Stimulated activated CD8-positive, alpha-beta memory T cell treated with anti-CD3 and anti-CD28 coated beads, Interleukin-7, amount 100 ng/mL, for 1 hour (primary cell): ENCODE measurements at places on chromosomes 11 and 22.

GRCh38 chr11:63951779-63952536, 13.2 kb downstream of the NAA40 start:
- no peak for DNase-seq

- no peak for DNase-seq
Measured at GRCh38 chr11:15638386-15638787, 523.7 kb downstream of the INSC start.

DNA sequence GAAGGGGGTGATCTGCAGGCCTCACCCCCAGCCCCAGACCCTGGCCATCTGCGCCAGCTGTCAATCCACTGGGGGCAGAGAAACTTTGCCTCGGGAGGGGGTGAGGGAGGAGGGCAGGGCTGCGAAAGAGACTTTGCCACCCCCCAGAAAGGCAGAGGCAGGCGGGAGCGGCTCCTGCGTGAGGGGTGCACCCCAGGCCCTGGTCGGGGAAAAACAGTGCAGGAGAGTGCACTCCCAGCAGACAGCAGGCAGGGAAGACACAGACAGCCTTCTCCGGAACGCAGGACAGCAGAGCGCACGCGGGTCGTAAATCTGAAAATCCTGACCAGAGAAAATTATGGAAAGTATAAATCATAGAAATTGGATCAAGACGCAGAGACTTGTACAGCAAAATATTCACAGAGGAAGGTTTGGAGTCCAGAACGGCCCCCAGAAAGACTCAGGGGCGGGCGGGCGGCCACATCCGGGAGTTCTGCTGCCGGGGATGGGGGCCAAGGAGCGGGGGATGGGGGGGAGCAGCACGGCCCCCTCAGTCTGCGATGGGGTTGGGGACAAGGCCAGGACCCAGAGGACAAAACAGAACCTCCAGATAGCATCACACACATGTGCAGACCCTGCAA, 8.0 kb upstream of the MRPL23 start:
- no peak for DNase-seq

- DNase-seq, result no peak
Measured at GRCh38 chr11:67732045-67732787, 57.8 kb upstream of the ALDH3B2 start.

- DNase-seq, result no peak
Measured at GRCh38 chr11:3959903-3960265, 104.4 kb downstream of the STIM1 start.

- DNase-seq, result no peak
Measured at GRCh38 chr22:31090217-31091085, 9.3 kb downstream of the SMTN start.

- DNase-seq, result no peak
Measured at GRCh38 chr11:68221406-68221805, 8.3 kb upstream of the KMT5B start.

DNA sequence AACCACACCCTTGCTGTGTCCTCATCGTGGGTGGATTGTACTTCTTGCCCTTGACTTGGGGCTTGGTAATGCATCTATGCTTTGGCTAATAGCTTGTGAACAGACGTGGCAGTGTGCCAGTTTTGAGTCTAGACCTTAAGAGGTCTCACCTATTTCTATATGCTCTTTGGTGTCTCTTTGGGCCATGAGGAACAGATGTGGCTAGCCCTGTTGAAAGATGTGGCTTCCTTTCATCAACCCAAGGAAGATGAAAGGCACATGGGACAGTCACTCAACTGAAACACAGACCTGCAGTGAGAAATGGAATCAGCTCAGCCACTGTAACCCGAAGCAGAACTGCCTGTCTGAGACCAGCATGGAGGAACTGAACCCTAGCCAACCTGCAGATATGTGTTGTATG, 7.9 kb upstream of the NELL1 start:
- DNase-seq, result no peak

GRCh38 chr22:48065892-48066291, 1303.4 kb downstream of the TBC1D22A start:
- DNase-seq, result no peak

GRCh38 chr11:34916015-34916842, at the start of the genes APIP and PDHX:
APIP (minus strand) TSS chr11:34916379; CDS start chr11:34916284, 95 bp downstream.
PDHX (plus strand) TSS chr11:34916618; CDS start chr11:34916656, 38 bp downstream.
- DNase-seq, result peak; percentile 90

DNA sequence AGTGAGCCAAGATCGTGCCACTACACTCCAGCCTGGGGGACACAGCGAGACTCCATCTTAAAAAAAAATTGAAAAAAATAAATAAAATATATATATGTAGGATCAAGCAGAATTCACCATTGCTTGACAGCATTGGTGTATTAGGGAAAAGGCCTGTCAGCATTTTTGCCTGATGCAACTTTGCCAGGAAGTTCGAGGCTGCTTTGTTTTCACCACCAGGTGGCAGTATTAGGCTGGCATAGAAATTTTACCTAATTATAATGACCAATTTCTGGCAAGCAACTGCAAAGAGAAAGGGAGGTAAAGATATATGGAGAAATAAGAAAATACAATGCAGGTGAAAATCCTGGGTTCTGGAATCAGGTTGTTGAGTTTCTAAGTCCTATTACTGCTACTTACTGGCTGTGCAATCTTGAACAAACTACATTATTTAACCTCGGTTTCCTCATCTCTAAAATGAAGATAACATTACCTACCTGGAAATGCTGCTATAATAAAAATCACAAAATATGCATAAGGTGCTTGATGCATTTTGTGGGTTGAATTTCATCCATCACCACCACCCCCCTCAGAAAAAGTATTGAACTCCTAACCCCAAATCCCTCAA, 24.7 kb downstream of the LAYN start:
- no peak for DNase-seq

DNA sequence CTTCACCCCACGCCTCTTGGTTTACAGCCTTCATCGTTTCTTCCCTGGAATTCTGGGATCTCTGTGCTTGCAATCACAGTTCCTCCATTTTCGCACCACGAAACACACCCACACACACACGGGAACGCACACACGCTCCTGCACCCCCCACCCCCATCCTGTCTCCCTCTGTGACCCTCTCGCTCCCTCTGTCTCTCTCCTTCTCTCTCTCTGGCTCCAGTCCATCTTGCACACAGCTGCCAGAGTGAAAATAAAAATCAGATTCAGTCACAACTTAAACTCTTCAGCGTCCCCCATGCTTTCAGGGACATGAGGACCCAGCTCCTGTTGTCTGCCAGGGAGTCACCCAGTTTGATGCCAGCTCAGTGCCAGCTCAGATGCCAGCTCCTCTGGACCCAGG, 3.0 kb downstream of the GAL start:
- DNase-seq, result no peak

DNA sequence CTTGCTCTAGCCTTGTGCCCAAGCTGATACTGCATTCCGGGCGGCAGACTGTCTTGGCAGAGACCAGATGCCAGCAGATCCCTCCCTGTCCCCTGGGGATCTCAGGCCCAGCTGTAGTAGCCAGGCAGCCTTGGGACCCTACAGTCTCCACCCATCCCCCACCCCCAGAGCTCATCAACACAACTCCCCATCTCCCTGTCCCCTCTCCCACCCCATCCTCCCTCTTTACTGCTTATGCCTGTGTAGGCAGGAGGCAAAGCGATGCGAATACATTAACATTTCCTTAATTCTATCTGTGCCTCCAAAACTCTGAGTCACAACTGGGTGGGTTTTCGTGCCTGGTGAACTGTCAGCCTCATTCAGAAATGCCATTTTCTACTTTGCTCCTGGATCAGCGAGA, 547.6 kb downstream of the BUD13 start:
- DNase-seq, result no peak

- DNase-seq, result no peak
Measured at GRCh38 chr11:129740125-129740719, 75.4 kb upstream of the TMEM45B start.

DNA sequence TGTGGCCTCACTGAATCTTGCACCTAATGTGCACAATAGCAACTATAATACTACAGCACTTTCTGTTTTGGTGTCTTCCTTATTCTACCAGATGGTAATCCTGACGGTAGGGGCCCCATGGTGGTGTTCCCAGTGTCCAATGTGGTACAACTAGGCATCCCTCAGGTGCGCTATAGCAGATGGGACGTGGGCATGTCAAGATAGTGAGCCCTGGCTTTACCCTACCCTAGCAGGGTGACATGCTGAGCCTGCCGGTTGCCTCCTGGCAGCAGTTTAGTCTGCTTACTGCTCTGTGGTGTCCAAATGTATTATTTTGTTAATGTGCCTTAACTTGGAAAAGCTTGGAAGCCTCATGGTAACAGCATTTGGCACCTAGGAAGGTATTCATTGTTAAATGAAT, 19.2 kb downstream of the ACO2 start:
- DNase-seq, result no peak

DNA sequence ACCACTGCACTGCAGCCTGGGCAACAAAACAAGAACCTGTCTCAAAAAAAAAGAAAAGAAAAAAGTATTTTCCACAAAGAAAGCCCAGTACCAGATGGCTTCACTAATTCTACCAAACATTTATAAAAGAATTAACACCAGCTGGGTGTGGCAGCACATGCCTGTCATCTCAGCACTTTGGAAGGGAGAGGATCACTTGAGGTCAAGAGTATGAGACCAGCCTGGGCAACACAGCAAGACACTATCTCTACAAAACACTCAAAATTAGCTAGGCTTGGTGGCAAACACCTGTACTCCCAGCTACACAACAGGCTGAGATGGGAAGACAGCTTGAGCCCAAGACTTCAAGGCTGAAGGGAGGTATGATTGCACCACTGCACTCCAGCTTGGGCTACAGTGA, 20.1 kb downstream of the RSF1 start:
- DNase-seq, result no peak

GRCh38 chr11:76030286-76030685, 176.0 kb downstream of the WNT11 start:
- DNase-seq, result no peak

GRCh38 chr11:57313071-57313787, 11.5 kb downstream of the TNKS1BP1 start:
- DNase-seq, result no peak

DNA sequence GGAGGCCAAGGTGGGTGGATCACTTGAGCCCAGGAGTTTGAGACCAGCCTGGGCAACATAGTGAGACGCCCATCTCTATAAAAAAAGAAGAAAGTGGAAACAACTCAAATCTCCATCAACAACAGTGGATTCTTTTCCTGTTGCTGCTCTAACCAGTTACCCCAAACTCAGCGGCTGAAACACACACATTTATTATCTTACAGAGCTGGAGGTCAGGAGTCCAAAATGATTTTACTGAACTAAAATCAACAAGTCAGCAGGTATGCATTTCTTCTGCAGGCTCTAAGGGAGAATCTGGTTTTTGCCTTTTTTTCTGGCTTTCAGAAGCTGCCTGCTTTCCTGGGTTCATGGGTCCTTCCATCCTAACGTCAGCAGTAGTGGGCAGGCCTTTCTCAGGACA, 11.7 kb upstream of the GCAT start:
- DNase-seq, result no peak

DNA sequence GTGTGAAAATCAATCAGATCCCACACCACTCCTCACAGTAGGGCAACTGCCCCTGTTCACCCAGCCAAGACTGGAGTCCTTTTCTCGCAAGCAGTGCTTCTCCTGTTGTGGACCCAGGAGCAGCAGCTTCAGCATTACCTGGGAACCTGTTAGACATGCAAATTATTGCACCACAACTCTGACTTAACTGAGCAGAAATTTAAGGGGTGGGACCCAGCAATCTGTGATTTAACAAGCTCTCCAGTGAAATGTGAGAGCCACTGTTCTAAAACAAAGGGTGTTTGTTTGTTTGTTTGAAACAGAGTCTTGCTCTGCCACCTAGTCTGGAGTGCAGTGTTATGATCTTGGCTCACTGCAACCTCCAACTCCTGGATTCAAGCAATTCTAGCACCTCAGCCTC, 591.4 kb downstream of the SOX6 start:
- DNase-seq, result no peak

DNA sequence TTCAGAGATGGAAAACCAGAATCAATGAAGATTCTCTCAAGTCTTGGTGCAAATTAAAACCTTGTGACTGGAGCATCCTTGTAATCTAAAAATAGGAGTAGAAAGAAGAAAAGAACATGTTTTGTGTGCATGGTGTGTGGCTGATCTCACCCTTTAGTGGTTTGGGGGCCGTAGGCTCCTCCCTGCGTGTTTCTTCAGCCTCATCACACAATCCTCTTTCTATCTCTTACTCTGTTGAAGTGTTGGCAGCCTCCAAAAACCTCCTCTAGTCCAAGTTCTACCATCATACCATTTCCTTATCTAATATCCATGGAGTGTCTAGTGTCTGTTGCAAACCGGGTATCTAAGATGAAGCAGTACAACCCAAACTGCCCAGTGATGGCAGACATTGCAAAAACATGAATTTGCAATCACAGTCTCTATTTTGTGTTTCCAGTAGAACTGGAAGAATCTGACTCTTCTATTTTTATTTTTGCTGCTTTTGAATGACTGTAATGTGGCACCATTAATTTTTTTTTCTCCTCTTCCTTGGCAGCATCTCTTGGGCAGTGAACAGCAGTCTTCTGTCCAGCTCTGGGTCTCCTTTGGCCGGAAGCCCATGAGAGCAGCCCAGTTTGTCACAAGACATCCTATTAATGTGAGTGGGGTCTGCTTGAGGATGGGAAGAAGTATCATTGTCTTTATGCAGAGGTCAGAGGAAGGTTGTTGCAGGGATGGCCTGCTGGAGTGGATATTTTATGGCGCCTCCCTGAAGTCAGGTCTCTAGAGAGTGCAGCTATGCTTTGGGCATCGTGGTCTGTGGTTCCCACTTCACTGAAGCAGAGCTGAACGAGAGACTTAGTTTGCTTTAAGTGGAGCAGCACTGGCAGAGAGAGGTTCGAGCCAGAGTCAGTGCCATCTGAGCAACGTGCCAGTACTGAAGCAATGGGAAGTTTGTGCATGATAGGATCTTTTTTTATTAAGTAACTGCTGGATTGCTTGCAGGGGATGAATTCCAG, 60.0 kb upstream of the SORL1-AS1 start:
- DNase-seq, result no peak

DNA sequence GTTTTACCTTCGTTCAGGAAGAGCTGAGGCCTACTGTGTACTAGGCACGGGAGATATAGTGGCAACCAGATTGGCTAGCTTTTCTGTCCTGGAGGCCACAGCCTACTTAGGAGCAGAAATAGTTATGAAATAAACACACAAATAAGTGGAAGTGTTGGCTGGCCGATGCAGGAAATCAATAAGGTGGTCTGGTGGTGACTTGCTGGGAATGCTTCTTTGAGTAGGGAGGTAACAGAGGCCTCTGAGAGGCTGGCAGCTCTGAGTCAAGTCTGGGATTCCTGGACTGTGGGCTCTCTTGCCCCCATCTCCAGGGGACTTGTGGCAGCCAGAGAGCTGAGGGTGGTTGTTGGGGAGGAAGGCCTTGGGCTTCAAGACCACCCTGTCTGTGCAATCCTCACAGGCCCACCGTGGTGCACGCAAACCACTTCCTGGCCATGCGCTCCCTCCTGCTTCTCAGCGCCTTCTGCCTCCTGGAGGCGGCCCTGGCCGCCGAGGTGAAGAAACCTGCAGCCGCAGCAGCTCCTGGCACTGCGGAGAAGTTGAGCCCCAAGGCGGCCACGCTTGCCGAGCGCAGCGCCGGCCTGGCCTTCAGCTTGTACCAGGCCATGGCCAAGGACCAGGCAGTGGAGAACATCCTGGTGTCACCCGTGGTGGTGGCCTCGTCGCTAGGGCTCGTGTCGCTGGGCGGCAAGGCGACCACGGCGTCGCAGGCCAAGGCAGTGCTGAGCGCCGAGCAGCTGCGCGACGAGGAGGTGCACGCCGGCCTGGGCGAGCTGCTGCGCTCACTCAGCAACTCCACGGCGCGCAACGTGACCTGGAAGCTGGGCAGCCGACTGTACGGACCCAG, 4.1 kb downstream of the SERPINH1 start:
- no peak for DNase-seq

GRCh38 chr11:29780756-29781155, 236.1 kb downstream of the KCNA4 start:
- DNase-seq, result no peak

GRCh38 chr22:18906896-18907295, 776 bp downstream of the DGCR6 start:
- DNase-seq, result no peak

GRCh38 chr22:17639247-17639741, 737 bp downstream of the BCL2L13 start:
- no peak for DNase-seq
